Stimulated activated CD8-positive, alpha-beta memory T cell treated with anti-CD3 and anti-CD28 coated beads, Interleukin-4, amount 100 ng/mL, for 1 hour (primary cell): ENCODE measurements at places on chromosomes 12 and 14.

- no peak for DNase-seq
Measured at GRCh38 chr12:118058881-118059280, 2.1 kb downstream of the WSB2 start.

DNA sequence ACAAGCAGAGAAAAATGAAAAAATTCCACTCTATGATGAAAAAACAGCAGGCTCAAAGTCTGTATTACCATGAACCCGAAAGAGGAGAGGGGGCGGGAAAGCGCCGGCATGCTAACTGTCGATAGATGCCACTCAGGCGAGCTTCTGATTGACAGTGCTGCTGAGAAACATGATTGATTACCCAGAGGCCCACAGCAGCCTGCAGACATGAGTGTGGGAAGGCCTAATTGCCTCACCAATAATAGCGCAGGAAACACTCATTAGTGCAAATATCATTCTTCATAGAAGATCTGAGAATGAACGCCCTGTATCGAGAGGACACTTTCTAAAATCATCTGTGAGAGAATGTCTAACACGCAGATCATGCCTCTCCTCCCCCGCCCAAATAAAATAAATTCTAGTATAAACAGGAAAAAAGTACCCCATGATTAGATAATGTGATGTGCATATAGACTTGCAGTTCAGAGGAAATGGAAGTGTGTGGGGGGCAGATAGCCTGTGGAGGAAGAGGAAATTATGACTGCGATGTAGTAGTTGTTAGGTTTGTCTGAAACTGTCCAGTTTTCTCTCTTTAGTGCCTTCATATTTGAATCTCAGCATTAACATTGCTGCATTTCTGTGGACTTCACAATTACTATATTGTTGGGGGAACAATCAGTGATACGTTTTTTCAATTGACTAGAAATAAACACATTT is 15.6 kb downstream of the TPH2 start:
- DNase-seq, result no peak

GRCh38 chr12:55244309-55244708 is at the start of gene OR6C74:
Gene OR6C74 (plus strand): TSS chr12:55244609. CDS start chr12:55247288, 2,679 bp downstream.
- no peak for DNase-seq

DNA sequence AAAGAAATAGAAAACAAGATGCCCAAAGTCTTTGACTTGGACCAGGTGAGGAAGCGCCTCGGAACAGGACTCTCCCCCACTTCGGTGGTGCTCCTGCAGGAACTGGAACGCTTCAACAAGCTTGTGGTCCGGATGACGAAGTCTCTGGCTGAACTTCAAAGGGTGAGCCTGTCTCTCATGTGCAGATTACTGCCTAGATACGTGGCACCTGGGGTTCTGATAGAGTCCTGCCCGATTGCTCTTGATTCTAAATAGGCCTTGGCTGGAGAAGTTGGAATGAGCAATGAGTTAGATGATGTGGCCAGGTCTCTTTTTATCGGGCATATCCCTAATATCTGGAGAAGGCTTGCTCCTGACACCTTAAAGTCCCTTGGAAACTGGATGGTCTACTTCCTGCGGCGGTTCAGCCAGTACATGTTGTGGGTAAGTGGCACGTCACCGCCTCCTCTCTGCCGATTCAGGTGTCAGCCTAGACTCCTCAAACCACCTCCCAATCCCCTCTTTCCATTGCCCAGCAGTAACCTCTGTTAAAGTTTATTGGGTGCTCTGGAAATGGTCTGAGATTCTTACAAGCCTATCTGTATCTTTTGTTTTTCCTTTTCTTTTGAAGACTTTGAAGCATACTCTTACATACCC is 40.8 kb downstream of the CCDC92 start:
- no peak for DNase-seq

- no peak for DNase-seq
Measured at GRCh38 chr12:78470354-78471195, 394.0 kb upstream of the SYT1 start.
